ENCODE measurements at places on chromosomes 2 and 18.

- DNase-seq = no peak
Measured at GRCh38 chr18:14933964-14934363, 186.0 kb downstream of the ANKRD30B start.

DNA sequence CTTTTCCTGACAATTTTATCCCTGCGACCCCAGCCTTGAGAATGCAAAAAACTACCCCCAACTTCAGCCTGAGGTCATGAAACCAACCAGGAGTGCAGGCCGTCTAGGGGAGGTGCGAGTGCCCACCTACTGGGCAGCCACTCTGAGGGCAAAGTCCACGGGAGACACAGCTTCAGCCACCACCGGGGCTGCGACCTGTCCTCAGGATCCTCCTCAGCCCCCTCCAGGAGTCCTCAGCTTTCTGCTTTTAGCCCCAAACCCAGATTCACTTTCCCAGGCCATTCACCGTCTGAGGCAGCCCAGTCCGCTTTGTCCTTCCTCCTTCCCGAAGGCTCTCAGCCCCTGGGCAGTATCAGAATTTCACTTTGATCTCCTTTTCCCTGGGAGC, 210.2 kb upstream of the TNP1 start:
- DNase-seq = no peak

- no peak for DNase-seq
Measured at GRCh38 chr18:48715711-48716361, 177.0 kb downstream of the CTIF start.

DNA sequence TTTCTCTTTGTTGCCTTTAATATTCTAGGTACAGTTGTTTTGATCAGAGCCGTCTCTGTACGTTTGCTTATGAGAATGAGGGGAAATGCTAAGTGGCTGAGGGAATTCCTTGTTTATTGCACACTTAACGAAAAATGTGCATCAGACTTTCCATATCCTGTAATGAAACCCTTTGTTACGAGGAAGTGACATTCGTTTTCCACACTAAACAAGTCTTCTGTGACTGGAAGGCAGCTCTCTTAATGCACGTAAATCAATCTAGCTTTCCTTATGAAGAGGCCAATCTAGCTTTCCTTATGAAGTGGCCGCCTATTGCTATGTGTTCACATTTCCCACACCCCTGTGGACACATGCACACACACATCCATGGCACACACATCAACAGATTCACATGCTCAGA, 186.2 kb downstream of the SNTG2 start:
- no peak for DNase-seq

- no peak for DNase-seq
Measured at GRCh38 chr2:157158111-157158510, 99.4 kb upstream of the GALNT5 start.

DNA sequence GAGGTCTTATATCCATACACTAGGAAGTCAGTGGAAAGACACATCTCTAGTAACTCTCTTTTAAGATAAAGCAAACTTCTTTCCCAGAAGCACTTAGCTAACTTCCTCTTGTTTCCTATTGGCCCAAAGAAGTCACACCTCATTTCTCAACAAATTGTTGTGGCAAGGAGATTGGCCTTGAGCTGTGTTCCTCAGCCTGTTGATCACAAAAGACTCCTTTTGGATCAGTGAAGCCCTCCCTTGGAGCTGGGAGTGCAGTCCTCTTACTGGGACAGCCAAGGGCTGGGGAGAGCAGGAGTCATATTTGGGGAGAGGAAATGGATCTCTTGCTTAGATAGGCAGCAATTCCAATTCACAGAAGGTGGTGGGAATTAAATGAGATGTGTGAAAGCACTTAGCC, 51.2 kb upstream of the DAPL1 start:
- no peak for DNase-seq

- DNase-seq = no peak
Measured at GRCh38 chr2:145408980-145409379, 889.1 kb upstream of the ZEB2 start.

DNA sequence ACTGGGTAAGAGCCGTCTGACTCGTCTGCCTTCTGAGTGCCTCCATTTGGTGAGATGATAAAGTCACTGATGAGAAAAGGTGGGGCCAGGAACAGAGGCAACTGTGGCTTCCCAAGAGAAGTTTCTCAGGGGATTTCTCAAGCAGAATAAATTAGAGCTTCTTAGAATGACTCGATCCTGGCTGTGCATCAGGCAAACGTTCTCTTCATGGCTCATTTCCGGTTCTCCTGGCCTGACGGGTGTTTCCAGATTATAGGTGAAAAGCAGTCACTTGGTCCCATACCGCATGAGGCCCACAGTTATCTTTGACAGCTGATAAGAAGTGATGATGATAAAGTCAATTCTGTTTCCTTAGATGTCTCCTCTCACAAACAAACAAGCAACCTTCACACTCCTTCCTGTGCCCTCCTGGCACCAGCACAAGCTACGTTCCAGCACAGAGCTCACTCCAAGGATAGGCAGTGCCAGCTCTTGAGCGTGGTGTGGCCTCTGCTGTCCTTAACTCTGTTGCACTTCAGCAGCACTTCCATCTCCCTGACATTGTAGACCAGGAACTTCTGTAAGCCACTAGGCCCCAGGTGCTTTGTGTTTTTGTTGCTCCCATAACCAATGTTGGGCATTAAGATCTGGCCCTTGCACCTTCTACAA, 37.8 kb upstream of the KCNF1 start:
- no peak for DNase-seq

DNA sequence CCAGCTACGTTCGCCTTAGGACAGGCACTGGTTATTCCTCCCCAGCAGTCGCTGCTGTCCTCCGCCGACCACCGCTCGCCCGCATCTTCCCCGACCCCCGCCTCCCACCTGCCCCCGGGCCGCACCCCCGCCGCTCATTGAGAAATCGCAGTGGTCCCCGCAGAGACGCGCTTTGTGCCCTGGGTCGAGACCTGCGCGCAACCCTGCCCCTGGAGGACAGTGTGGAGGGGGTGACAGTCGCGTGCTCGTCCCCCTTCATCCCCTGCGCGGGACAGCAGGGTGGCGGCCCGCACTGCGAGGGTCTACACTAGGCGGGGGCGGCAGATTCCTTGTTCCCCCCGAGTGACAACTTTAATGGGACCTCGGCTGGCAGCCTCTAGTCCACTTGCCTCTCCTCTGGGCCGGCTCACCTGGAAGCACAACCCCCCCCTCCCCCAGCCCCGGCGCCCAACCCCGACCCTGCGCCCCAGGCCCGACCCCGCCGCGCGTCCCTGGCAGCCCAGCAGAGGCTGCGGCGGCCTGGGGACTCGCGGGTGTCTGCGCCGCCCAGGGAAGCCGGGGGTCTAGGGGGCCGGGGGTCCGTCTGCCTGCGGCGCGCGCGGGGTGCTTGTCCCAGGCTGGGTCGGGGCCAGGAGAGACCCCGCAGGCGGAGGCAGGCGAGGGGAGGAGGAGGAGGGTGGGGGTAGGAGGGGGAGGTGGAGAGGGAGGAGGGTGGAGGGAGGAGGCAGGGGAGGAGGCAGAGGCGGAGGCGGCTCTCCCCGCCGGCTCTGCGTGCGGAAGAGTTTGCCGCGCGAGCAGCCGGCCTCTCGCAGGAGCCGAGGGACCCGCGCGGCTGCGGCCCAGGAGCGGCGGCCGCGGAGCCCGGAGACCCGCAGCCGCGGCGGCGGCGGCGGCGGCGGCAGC, at the start of gene NPAS2:
Gene NPAS2, plus strand, starts transcription at position 770 of the 903 bp plus-strand sequence. CDS start 84,616 bp downstream, outside the sequence.
- DNase-seq = no peak

DNA sequence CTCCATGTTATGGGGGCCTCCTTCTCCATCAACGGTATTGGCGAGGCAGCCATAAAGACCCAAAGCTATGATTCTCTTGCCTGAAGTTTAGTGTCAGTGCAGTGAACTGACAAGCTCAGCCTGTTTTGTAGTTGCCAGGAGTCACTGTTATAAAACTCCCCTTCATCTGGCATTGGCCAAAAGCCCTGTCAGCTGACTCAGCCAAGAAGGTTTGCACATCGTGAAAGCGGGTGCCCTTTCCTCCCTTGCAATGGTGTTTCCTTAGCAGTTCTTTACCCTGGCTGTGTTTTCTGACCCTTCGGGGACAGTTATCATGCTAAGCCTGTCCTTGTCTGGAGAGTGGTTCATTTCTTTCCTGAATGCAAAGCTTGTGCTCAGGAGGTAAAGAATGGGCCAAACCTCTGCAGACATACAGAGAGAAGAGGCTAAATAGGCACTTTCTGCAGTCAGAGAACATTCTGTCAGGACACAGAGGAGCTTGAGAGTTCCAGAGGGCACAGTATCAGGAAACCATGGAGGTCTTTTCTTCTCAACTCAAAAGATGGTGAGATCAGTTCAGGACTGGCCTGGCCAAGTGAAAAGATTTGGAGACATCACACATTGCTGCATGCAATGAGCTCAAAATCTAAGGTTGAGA, 414.2 kb downstream of the ZNF521 start:
- DNase-seq = no peak

DNA sequence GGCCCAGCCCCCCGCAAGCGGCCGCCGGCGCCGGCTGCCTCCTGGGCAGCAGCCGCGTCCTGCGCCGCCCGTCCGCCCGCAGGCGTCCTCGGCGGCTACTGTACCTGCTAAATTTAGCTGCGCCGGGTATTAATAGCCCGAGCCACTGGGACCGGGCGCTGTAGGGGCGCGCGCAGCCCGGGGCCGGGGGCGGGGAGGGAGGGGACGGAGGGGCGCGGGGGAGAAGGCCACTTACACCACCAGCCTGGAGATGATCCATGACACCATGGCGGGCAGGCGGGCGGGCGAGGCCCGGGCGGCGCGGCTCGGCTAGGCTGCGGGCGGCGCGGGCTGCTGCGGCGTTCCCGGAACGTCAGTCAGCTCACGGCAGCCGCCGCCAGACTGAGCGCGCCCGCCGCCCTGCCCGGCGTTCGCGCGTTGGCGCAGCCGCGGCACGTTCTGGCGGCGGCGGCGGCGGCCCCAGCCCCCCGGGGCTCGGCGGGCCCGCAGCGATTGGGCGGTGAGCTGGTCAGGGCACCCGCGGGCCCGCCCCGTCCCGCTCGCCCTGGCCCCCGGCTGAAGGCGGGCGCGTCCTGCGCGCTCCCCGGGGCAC, at the start of gene REEP1:
Gene REEP1, minus strand, starts transcription at position 383 of the 592 bp plus-strand sequence. Its CDS starts 116 bp downstream, at position 267.
- no peak for DNase-seq

GRCh38 chr2:60512641-60513040, 40.8 kb downstream of the BCL11A start:
- no peak for DNase-seq

- DNase-seq = no peak
Measured at GRCh38 chr2:237073552-237073951, 12.1 kb upstream of the COPS8 start.

GRCh38 chr2:63875131-63875527, 33.4 kb downstream of the UGP2 start:
- DNase-seq = no peak

Measured in activated T-cell treated with anti-CD3 and anti-CD28 coated beads for 4 hours (primary cell).